ENCODE measurements at places on chromosomes 3 and 15.

DNA sequence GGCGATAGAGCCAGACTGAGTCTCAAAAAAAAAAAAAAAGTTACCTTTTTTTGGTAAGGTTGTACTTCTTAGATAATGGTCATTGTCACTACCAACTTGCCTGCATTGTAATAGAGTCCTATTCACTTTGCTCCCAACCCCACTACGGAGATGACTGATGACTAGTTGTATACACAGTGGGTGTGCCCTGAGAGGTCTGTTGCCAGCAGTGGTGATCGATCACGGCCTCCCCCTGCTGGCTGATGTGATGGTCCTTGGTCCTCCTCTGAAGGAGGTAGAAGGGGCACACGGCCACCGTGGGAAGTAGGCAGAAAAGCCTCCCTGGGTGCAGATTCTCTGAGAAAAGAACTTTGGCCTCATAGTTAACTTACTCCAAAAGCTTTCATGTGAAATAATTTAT lies 10.7 kb downstream of the GCNT3 start:
- DNase-seq, result peak; percentile 82

DNA sequence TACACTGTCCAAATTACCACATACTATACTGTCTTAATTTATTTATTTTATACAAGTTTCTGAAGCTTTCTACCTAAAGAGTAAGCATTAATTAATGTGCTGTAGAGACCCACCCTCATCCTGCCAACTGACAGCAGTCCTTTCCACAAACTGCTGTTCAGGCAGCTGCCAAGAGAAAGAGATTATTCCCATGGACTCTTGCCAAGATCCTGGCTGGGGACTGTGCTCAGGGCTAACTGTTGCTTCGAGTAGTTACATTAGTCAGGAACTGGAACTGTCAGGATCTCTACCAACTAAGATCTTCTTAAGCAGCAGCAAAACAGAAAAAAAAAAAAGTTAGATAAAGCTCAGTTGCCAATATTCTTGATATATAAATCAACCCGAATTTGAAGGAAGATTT lies 398.8 kb downstream of the MECOM start:
- DNase-seq, result peak; percentile 95

DNA sequence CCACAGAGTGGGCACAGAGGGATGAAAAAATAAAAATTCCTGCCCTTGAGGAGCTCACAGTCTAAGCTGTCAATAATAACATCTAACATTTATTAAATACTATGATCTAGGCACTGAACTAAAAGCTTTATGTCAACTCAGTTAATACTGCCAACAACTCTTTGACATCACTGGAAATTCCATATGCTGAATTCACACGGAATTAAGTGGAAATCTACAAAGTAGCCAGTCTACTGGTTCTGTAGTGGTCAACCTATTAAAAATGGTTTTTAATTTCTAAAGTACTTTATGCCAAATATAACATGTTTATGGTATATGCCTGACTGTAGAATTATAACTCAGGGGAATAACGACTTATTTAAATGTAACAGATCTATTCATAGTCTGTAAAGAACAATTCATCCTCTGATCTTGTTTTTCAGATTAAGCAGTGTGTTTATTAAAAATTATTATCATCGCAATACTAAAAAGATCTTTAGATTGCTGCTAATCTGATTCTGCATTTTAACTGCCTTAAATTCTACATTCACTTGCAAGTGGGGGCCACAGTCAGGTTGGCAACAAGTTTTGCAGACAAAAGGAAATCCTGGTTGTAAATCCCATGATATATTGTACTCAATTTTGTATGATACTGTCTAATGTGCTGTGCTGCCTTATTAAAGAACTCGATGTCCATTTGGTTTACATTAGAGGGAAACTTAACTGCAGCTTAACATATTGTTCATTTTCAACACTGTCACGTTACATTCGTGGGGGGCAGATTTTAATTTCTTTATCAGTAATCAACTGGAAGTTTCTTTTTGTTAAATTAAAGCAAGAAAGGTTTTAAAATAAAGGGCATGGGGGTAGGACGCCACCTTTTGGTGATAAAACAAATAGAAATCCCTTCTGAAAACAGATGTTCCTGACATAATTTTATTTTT lies 2.6 kb upstream of the FOXP1 start:
- DNase-seq, result peak; percentile 60

- peak; percentile 79 for DNase-seq
Observed at GRCh38 chr3:181703601-181704420, 7.9 kb upstream of the SOX2 start.

- DNase-seq, result peak; percentile 61
Observed at GRCh38 chr3:11944052-11944673, 60.0 kb upstream of the SYN2 start.

GRCh38 chr3:15873415-15873814 lies 75.6 kb upstream of the ANKRD28 start:
- DNase-seq, result no peak

DNA sequence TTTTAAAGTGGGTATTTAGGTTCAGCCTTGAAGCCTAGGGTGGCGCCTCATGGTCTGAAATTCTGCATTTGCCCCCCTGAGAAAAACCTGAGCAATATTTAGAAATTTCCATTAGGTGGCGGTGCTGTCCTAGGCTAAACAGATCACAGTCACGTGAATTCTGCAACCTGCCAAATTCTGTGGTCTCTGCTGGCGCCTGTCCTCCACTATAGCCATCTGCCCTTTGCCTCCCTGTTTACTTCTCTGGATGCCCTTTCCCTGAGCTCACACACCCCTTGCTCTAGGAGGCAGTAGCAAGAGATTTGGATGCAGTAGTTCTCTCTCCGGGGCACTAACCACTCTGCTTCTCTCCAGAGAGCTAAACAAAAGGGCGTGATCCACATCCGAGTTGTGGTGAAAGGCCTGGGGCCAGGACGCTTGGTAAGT lies 9.1 kb downstream of the MRPS11 start:
- DNase-seq, result peak; percentile 52

DNA sequence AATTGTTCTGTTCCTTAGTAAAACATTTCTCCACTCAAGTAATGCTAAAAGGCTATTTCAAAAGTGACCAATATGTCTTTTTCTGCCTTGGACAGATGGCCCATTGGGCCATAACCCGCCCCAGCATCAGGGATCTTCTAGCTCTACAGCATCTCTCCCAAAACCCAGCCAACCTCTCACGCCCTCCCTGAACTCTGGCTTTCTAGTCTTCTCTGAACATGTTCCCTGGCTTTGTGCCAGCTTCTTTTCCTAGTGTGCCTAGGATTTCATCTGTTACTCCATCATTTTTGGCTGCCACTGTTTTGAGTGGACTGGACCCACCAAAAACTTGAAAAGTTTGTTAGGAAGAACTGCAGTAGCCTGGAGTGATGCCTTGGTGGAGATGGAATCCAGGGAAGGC lies 30.7 kb downstream of the TRPM1 start:
- peak; percentile 22 for DNase-seq
